ENCODE measurements at places on chromosomes 6 and 20.

- no peak for DNase-seq
Measured at GRCh38 chr6:111642463-111643158, 36.9 kb upstream of the TRAF3IP2 start.

- DNase-seq = no peak
Measured at GRCh38 chr20:56929606-56930005, 300.5 kb downstream of the TFAP2C start.

DNA sequence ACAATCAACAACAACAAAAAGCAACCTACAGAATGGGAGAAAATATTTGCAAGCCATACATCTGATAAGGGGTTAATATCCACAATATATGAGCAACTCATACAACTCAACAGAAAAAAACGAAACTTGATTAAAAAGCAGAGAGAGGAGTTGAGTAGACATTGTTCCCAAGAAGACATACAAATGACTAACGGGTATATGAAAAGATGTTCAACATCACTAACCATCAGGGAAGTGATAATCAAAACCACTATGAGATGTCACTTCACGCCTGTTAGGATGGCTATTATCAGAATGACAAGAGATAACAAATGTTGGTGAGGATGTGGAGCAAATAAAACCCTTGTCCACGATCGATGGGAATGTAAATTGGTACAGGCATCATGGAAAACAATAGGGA is 145.9 kb downstream of the NRN1 start:
- DNase-seq = no peak

DNA sequence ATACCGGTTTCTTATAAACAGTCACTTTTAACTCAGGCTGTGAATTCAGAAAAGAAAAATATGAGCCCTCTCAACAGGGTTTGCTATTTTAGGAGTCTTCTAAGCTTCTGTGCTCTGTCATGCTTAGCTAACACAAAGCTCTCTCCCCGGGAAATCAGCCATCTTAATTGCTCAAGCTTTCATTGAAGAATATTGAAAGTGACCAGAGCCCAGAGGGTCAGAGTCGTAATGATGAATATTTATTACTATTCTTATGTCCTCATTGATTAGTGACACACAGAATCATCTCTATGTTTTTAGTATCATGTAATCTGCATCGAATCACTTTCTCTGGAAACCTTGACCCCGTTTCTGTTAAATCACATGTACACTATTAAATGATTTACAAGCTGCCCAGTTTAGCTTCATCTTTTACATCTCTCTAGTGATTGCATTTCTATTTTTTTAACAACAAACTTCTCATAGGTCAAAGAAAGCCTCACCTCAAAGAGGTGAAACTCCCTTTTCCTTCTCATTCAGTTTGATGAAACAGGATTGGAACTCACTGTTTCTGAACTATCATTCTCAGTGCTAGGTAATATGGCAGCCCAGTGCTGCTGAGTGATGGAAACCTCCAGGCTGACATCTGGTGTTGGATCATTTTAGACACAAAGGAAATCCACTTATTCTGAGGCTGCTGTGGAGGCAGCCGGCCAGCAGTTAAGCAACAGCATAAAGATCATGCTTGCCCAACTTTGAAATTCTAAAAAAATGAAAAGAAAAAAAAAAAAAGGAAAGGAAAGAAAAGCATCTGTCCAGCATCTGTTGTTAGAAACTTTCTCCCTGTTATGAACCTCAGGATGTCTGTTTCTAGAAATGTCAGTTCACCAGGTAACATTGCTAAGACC is 96.3 kb downstream of the RFPL4B start:
- no peak for DNase-seq

- no peak for DNase-seq
Measured at GRCh38 chr20:45470262-45470931, 844 bp downstream of the WFDC2 start.

GRCh38 chr6:89492025-89492640 is 59.2 kb downstream of the ANKRD6 start:
- DNase-seq = peak; percentile 49

- DNase-seq = no peak
Measured at GRCh38 chr6:143014764-143015163, 45.9 kb upstream of the AIG1 start.

DNA sequence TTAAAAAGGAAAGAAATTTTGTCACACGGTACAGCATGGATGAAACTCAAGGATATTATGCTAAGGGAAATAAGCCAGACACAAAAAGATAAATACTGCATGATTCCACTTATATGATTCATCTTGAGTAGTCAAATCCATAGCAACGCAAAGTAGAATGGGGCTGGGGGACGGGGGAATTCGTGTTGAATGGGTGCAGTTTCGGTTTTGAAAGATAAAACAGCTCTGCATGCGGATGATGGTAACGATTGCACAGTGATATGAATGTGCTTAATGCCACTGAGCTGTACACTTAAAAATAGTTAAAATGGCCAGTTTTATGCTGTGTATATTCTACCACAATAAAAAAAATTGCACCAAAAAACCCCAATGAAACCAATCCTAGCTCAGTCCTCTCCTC is 52.9 kb upstream of the SIRPA start:
- DNase-seq = no peak

DNA sequence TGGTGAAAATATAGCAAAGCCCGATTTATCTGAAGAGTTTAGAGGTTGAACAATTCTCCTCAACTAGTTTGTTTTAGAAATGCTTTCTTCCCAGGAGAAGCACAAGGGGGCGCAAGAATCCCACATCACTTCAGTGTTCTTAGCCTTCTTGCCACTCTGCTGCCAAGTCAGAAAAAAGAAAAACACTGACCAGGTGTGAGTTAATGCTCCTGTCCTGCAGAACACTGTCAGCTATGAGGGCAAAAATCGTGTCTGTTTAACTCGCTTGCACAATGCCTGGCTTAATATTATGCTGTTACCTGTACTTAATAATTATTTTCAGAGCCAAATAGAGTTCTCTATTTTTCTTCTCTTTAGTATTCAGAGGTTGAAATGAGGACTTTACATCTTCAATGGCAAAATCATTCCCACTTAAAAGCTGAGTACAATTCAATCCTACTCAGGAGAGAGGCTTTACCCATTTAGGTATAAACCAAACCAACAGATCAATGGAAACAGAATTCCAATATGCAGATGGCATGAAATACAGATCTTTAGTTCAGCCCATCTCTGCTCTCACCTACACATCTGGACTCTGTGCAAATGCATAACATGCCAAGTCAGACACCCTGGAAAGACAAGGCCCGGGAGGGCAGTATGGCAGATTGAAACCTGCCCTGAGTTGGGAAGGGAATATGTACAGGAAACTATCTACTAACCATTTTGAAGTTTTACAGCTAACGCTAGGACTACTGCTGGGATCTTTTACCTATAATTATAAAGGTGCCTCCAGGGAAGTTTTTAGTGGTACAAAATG is 71.4 kb upstream of the TULP1 start:
- DNase-seq = peak; percentile 50

- DNase-seq = no peak
Measured at GRCh38 chr6:84449220-84449619, 221.8 kb upstream of the CEP162 start.

GRCh38 chr6:31074401-31074800 is 38.0 kb downstream of the C6orf15 start:
- no peak for DNase-seq

GRCh38 chr6:32852018-32852843 is 1.3 kb downstream of the TAP1 start:
- DNase-seq = no peak

DNA sequence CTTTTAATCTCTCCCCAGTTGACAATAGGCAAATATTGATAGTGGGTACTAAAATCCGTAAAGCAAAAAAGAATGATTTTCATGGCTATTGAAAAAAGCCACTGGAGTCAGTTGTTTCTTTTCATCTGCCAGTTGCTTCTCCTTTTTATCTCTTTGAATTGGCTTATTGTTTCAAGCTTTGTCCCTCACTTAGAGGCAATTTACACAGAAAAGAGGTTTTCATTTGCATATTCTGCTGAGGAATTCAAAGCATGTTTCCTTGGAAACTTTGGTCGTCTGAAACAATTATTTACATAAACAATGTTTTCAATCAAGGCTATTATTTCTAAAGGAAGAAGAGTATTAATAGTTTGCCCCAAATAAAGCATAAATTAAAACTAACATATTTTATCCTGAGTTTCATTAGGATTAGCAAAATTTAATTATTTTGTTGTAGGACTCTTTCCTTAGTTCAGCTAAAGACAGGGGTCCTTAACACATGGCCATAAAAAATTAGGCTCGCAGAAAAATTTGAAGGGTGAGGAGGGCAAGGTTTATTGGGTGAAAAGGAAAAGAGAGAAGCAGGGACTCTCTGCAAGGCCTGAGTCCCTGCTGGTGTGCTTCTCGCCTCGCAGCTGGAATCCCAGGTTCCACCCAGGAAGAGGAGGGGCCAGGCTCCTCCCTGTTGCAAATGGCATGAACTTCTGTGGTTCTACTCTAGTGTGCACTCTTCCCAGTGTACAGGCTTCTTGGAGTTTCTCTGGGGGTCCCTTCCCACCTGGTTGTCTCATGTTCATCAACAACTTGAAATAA is 138.8 kb upstream of the LAMA2 start:
- DNase-seq = no peak

- no peak for DNase-seq
Measured at GRCh38 chr6:168072730-168073129, 6.3 kb downstream of the FRMD1 start.

- no peak for DNase-seq
Measured at GRCh38 chr6:127317388-127318128, 25.9 kb downstream of the ECHDC1 start.

GRCh38 chr6:157724960-157725741 is 97.9 kb upstream of the SNX9 start:
- DNase-seq = no peak

GRCh38 chr20:37538003-37538402 is 10.3 kb upstream of the BLCAP start:
- no peak for DNase-seq

GRCh38 chr20:37473249-37474000 is 47.6 kb upstream of the NNAT start:
- DNase-seq = no peak

DNA sequence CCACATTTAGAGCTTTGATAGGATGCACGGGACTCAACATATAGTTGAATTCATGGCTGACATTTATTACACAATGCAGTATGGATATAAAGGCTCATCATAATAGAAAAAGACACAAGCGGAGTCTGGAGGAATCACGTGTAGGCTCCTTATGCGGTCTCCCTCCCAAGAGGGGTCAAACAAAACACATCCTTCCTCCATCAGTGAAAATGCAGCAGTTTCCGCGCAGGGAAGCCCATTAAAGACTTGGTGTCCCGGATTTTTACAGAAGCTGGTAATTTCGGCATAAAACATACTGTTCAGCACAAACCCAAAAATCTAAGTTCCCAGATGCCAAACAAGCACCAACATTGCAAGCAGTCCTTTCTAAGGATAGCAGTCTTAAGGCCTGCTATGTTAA is 1.1 kb downstream of the USP45 start:
- DNase-seq = no peak

- no peak for DNase-seq
Measured at GRCh38 chr6:159255434-159255951, 86.3 kb downstream of the FNDC1 start.

DNA sequence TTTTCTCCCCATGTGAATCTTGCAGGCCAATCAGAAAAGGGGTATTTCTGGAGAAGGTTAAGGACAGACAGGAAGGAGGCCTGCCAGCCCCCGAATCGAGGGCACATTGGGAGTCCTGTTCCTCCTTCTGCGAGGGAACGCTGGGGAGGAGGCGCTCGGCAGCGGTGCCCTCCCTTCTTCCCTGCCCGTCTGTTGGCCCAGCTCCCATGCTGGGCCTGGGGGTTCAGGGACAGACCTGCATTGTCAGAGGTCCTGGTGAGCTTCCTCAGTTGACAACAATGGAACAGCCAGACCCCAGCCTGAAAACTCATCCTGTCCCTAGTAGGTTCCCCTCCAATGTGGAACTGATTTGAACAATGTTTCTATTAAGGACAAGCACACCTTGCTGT is 15.1 kb upstream of the SYNJ2 start:
- DNase-seq = no peak

GRCh38 chr6:43782764-43783513 is 12.9 kb downstream of the VEGFA start:
- no peak for DNase-seq

GRCh38 chr6:145668844-145669243 is 66.5 kb downstream of the EPM2A start:
- DNase-seq = no peak

DNA sequence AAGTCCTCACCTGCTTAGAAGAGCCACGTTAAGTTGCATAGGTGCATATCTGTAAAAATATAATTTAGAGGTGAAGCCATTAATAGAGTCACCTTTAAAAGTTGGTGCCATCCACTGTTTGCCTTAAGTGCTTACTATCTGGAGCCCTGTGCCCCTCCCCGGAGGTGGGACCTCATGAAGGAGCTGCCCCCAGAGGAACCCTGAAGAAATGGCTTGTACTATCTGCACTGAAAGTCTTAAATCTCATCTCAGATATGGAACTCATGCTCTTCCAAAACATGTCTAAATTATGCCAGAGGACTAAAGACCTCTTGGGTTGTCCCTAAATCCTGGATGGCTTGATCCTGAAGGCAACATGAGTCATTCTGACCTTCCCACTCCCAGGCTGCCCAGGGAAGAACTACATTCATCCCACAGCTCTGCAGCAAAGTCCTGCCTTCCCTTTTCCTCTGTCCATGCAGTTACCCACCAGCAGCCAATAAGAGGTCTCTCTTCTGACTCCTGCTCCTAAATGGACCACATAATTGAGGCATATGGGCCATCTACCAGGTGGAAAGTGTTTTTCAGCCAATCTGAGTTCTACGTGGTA is 85.3 kb downstream of the ASXL1 start:
- no peak for DNase-seq

GRCh38 chr6:24460966-24461365 is 28.4 kb downstream of the GPLD1 start:
- no peak for DNase-seq

- DNase-seq = no peak
Measured at GRCh38 chr6:83226517-83226916, 33.4 kb downstream of the RWDD2A start.

GRCh38 chr6:104629826-104630225 is 229.9 kb downstream of the HACE1 start:
- no peak for DNase-seq

GRCh38 chr6:160102956-160103824 is 18.4 kb upstream of the SLC22A1 start:
- no peak for DNase-seq

- no peak for DNase-seq
Measured at GRCh38 chr20:54149765-54150264, 24.0 kb downstream of the CYP24A1 start.

- DNase-seq = no peak
Measured at GRCh38 chr6:66731310-66731709, 1024.3 kb upstream of the EYS start.

GRCh38 chr6:142482974-142483373 is 181.2 kb downstream of the ADGRG6 start:
- no peak for DNase-seq

DNA sequence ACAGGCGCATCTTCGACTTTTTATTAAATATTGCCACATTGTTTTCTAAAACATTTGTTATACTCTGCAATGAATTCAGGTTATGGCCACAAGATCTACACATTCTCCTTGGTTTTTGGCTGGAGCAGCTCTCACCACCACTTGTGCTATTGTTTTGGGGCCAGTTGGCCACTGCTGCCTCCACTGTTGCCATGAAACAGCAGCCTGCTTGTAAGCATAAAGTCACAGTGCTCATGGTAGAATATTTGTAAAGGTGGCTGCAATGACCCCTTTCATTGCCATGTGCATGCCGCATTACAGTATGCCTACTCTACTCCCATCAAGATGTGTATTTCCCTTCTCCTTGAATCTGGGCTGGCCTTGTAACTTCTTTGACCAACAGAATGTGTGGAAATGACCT is 141.4 kb downstream of the SCML4 start:
- DNase-seq = no peak

GRCh38 chr20:12998046-12998445 is 10.7 kb upstream of the SPTLC3 start:
- no peak for DNase-seq
